ENCODE measurements at places on chromosomes 2 and 18. TPM values are rescaled to one million over a fixed set of nuclear protein-coding genes. Genes with fewer than 3 reads are reported as not detected.

DNA sequence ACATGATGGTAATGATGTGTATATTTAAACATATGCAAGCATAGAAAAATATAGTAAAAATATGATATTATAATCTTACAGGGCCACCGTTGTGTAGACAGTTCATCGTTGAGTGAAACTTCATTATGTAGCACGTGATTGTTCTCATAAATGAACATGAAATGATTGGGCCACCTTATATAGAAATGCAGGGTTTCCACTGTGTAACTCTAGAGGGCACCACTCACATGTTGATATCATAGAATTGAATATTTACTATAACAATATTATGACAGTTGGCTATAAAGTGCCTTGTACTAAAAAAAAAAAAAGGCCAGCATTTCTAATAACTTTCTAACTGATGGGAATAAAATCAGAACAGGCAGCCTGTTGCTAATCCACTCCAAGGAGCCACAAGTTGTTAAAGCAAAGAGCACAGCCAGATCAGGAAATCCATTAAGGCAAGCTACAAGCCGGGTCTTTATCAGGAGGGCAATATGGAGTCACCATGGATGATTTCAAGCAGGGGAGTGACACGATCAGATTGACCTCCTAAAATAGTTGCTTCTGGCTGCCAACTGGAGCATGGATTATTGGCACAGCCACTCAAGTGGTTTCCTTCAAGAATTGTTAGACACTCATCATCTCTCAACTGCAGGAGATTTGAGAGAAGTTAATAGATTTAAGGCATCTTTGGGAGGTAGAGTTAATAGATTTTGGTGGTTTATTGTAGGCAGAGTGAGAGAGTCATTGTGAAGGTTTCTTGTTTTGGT lies 16.7 kb downstream of the IL1F10 start:
- peak; percentile 38 for DNase-seq

DNA sequence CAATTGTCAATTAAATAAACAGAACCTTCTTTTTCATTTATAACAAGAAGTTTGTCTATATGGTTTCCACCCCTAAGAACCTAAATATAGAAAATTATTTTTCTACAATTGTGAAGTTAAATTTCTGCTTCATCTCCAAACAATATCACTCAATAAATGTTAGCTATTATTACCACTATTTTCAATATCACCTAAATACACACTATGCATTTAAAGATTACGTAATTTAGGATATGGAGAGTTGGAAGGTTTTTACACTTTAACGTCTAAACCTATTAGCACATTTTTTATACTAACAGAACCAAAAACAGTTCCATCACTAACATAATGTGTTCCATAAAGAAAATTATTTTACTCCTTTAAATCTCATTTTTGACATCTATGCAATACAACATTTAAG lies 48.0 kb downstream of the ROCK2 start:
- no peak for DNase-seq

DNA sequence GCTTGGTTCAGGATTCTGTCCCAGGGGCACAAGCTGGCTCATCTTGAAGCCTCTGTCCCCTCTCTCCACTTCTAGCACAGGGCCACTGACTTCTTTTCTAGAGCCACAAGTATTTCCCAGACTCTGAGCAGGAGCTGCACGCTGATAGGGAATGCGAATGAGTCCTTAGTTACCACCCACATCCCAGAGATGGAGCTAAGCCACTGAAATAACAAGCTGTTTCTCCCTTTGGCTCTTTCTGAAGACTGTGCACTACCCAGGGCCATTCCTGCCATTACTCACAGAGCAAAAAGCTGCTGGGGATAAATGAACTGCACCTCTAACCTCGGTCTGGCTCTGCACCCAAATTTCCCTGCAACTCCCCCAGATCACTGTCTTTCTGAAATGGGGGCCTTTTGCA lies 70.6 kb downstream of the TSN start:
- no peak for DNase-seq

Gene GBX2
- total RNA-seq = 2.2 TPM

Gene NAT8
- total RNA-seq = not detected

Gene GREB1L
- 3.8 TPM for total RNA-seq

GRCh38 chr18:61658431-61658830 lies 234.4 kb downstream of the RNF152 start:
- no peak for DNase-seq

GRCh38 chr2:205387350-205388055 lies 294.8 kb upstream of the NRP2 start:
- no peak for DNase-seq

GRCh38 chr2:134583462-134583861 lies 135.3 kb downstream of the TMEM163 start:
- no peak for DNase-seq

GRCh38 chr2:150425121-150425955 lies 62.1 kb downstream of the RND3 start:
- DNase-seq = no peak

- no peak for DNase-seq
Observed at GRCh38 chr2:211816754-211817153, 721.8 kb downstream of the ERBB4 start.

DNA sequence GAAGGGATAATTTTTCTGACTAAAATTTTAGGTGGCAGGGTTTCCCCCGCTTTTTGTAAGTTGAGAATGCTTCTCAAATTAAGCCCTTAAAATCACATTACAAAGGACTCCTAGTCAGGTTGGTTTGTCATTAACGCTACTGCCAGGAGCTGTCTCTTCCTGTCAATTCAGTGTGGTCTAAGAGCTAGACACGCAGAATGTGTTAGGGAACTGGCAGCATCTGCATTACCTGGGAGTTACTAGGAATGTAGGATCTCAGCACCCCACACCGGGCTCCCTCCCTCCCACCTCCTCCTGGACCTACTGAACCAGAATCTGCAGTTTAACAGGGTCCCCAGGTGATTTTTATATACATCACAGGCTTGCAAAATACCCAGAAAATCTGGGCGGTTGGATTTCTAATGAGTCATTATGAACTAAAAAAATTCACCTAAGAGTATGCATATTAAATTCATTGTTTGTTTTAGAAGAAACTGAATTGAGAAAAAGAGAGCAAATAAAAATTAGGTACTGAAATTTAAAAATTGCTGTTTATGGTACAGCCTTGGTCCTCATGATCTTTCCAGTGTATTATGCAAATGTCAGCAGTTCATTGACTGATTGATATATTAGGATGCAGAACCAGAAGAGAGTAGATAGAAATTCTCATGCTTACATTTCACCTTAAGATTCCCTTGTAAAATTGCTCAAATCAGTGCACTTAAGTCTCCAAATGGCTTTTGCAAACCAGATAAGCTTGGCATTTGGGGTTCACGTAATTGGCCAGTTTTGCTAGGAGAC lies 130.9 kb upstream of the ITGA6 start:
- no peak for DNase-seq

GRCh38 chr2:70962885-70963878 lies 15.2 kb upstream of the ANKRD53 start:
- no peak for DNase-seq

DNA sequence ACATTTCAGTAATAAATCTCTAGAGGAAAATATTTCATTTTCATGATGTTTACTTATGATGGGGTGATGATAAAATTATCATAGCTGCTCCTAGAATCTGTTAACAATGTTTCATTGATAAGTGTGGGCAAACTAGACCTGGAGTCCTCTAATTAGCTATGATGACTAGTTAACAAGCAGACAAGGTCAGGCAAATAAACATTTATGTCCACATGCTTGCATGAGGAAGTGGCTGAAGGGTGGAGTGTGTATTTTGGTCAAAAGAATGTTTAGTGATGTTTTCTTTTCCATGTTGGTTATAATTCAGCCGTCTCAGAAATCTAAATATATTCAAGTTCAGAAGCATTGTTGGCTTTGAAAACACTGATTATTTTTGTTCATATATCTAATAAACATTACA lies 99.9 kb upstream of the FN1 start:
- DNase-seq = peak; percentile 11

- no peak for DNase-seq
Observed at GRCh38 chr2:196322973-196323810, 151.8 kb upstream of the STK17B start.

GRCh38 chr2:203533676-203534591 lies 1.2 kb downstream of the RAPH1 start:
- no peak for DNase-seq

DNA sequence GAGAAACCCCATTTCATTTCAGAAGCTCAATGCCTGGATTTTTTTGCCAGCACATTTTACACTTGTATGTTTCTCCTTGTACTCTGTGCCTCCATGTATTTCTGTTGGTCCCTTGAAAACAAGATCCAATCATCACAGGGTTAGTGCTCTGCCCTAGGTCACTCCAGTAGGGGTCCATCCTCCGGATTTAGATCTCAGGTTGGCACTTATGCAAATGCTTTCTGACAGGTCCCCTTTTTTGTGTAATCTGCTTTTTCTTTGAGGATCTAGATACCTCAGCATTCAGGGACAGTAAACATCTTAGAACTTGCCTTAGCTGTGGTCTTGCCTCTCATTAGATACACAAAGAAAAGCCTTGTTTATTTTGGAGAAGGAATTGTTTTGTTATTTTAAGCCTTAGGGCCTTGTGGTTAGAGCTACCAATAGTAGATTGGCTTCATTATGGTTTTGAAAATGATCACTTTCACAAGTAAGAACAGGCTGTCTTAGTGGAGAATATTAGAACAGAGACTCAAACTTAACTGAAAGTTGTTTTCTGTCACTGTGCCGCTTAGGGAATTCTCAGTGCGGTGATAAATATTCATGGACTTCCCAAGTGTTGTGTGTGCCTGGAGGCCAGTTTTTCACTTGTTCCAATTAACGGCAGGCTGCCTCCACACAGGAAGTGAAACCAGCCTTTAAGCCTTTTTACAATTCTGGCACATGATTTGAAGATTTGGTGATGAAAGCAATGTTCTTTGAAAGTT lies 7.8 kb downstream of the MERTK start:
- DNase-seq = no peak

DNA sequence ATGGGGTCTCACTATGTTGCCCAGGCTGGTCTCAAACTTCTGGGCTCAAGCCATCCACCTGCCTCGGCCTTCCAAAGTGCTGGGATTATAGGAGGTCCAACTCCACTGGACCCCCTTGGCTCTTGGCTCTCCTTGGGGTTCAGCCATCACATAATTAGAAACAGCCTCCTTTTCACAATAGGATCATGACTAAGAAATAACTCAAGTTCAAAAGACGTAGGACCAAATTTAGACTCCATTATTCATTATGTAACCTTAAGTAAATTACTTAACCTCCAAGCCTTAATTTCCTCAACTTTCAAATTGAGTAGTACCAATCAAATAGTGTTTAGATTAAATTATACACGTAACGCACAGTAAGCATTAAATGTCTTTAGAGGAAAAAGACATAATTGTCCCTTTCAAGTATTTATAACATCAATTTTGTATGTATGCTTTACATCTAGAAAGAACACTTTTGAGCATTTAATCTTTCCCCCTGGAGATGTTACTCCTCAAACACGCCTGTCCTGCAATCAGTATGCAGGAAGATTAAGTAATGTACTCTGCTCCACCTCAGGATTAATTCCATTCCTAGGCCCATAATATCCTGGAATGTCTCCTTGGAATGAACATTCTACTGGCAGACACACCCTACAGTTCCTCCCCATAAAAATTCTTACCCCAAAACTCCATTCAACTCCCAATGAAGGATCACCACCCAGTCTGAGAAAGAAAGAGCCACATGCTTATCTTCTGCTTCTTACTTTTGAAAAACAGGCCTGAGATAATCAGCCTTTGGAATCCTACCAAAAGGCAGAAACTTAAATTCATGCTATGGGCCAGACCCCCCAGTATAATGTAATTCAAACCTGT lies 49.1 kb downstream of the COBLL1 start:
- no peak for DNase-seq

Gene TEX261
- 55.4 TPM for total RNA-seq

Gene DYSF
- total RNA-seq = 3.2 TPM

Gene PLEKHM3
- total RNA-seq = 8.0 TPM

Gene MIB1
- total RNA-seq = 33.6 TPM

DNA sequence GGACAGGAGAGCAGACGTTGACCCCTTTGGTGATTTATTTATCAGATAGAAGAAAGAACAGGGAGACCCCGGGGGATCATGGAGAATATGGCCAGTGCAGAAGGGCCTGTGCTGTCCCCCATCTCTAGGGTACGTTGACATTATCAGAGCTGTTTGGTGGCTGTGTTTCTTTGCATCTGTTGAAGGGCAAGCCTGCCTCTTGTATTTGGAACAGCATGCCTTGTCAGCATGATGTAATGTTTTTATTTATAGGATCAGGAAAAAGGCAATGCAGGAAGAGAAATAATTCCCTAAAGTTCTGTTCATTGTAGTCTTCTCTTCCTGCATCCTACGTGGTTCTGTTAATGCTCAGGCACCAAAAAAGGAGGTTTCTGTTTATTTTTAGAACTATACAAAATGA lies 49.8 kb upstream of the CABYR start:
- DNase-seq = no peak

Gene CCDC138
- 12.0 TPM for total RNA-seq

Gene SLC19A3
- total RNA-seq = 63.8 TPM

DNA sequence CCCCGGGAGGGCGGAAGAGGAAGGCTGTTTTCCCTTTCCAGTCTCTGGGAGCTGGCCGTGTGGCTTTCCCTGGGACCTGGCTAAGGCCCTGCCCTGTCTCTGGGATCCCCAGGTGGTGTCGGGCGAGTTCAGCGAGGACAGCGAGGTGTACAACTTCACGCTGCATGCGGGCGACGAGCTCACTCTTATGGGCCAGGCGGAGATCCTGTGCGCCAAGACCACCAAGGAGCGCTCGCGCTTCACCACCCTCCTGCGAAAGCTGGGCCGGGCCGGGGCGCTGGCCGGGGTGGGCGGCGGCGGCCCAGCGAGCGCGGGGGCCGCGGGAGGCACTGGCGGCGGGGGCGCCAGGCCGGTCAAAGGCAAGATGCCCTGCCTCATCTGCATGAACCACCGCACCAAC lies 11.2 kb downstream of the GAREM2 start:
- DNase-seq = no peak

- DNase-seq = no peak
Observed at GRCh38 chr18:53441761-53442414, 782.6 kb downstream of the MBD2 start.

GRCh38 chr2:195662138-195662537 lies 5.1 kb downstream of the SLC39A10 start:
- no peak for DNase-seq

GRCh38 chr2:69514406-69514805 lies 77.2 kb upstream of the NFU1 start:
- DNase-seq = no peak

GRCh38 chr2:20196657-20197161 lies 28.2 kb downstream of the SDC1 start:
- DNase-seq = no peak

- no peak for DNase-seq
Observed at GRCh38 chr2:156379071-156379470, 46.5 kb upstream of the NR4A2 start.

Gene MC4R
- total RNA-seq = not detected
